ENCODE measurements at places on chromosomes 13 and 19. TPM values are rescaled to one million over a fixed set of nuclear protein-coding genes. Genes with fewer than 3 reads are reported as not detected.
A peak's percentile ranks its signal among the peaks of the same experiment; 100 is the strongest.

Gene CYP2A6
- total RNA-seq: not detected

Gene MBD3L2
- total RNA-seq: not detected

Gene LIM2
- total RNA-seq: not detected

Gene CYP4F8
- not detected for total RNA-seq

Gene TEX101
- not detected for total RNA-seq

DNA sequence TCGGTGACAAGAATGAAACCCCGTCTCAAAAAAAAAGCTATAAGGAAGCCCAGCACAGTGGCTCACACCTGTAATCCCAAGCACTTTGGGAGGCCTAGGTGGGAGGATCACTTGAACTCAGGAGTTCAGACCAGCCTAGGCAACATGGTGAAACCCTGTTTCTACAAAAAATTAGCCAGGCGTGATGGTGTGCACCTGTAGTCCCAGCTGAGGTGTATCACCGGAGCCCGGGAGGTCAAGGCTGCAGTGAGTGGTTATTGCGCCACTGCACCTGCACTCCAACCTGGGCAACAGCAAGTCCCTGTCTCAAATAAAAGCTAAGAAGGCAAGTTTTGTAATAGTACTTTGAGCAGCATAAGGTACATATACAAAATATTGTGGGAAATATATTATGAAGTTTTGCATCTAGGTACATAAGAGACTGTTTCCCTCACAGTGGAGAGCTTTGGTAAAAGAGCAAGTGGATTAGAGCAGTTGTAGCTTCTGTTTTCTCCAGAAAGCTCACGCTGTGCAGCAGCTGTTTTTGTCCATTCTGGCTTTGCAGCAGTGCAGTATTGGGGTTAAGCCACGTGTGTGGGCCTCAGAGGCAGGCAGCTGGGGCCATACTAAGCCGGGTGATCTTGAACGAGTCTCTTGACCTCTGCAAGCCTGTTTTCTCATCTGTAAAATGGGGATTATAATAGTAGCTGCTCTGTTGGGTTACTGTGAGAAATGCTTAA lies 35.4 kb downstream of the ARHGAP35 start:
- DNase-seq: no peak

- no peak for DNase-seq
Measured at GRCh38 chr19:18173054-18173571, 500 bp upstream of the IFI30 start.

DNA sequence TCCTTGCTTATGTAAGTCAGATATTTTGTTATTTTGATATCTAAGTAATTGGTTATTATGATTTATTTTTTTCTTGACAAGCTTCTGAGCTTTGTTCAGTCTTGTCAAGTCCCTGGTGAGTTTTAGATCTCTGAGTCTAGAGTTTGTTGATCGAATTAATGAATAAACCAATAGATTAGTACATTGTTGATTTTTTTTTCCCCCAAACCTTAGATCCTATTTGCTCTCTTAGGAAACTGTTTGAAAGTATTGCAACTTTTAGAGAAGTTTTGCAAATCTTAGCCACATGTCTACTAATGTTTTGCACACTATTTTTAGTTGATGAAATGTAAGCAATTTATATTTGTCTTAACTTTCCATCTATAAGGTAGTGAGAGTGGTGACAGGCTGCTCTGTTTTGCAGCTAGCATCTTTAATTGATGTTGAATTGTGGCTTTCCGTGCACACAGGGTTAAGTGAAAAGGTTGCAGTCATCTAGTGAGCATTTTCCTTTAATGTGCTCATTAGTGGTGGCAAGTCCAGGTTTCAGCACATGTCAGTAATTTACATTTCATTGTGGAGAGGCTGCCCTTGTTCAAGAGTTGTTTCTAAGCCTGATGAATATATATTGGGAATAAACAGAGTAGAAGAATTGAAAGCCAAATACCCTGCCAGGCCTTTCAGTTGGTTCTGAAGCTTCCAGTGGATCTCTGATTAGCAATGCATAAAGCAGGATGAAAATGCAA lies 86.3 kb downstream of the PCCA start:
- DNase-seq: no peak

DNA sequence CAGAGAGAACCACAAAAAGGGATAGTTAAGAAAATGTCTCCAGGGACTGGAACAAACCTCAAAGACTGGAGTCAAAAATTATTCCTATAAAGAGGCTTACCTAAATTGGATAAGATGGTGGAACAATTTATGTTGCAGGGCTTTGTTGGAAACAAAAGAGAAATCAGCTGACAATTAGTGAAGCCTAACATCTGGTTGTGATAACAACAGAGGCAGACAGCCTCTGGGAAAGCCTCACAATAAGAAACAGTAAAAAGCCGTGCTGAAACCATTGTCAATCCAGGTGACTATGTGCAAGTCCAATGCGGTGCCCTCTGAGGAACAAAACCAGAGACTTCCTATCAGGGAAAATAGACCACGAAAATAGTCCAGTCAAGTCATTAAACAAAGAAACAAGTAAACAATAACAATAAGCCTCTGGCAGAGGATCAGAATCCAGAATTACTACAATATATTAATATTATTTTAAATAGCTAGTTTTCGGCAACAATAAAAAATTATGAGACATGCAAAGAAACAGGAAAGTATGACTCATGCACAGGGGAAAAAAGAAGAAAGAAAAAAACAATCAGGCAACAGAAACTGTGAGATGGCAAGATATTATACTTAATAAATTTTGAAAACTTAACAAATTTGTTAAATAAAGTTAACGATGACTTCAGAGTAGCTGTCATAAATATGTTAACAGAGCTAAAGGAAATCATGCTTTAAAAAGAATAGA lies 99.7 kb upstream of the RXFP2 start:
- DNase-seq: no peak

- DNase-seq: peak; percentile 28
Measured at GRCh38 chr19:5585461-5586299, 17.9 kb upstream of the TINCR start.

GRCh38 chr19:38483016-38483630 lies 49.6 kb downstream of the RYR1 start:
- no peak for DNase-seq

Gene PSG6
- total RNA-seq: not detected
